Activated CD8-positive, alpha-beta T cell treated with anti-CD3 and anti-CD28 coated beads, Interleukin-2, amount 10 ng/mL, durations not matched to agents 7 days and 5 days (primary cell): ENCODE measurements at places on chromosomes 1 and 21. TPM values are rescaled to one million over a fixed set of nuclear protein-coding genes. Genes with fewer than 3 reads are reported as not detected.

The NBPF6 gene
- not detected for total RNA-seq

- DNase-seq = no peak
Observed at GRCh38 chr1:61504852-61505390, 220.0 kb downstream of the TM2D1 start.

The VCAM1 gene
- total RNA-seq = 0.11 TPM

DNA sequence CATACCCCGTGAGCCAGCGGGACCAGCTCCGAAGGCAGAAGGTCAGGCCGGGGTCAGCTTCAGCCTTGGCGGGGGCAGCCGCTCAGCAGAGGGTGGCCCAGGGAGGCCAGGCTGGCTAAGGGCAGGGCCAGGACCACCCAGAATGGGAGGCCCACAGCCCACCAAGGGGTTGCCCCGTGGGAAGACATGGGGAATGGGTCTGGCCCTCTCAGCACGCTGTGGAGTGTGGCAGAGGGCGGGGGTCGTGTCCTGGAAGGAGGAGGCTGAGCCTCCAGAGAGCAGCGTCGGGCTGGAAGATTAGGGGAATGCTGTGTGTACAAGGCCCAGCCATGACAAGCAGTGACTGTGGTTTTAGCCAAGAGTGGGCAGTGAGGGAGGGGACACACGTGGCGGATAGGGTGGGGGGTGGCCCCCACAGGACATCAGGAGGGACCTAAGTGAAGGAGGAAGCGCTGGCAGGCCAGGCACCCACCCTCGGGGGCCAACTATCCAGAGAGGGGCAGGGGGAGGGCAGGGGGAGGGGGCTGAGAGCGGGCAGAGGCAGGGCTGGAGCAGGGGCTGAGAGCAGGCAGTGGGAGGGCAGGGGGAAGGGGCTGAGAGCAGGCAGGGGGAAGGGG is 43.9 kb upstream of the POFUT2 start:
- no peak for DNase-seq

GRCh38 chr1:167752219-167752985 is 30.6 kb downstream of the MPZL1 start:
- DNase-seq = no peak

The CHIA gene
- total RNA-seq = not detected

GRCh38 chr1:160708801-160709200 is 2.8 kb downstream of the CD48 start:
- DNase-seq = peak; percentile 69

The LENEP gene
- total RNA-seq = 0.91 TPM

- DNase-seq = no peak
Observed at GRCh38 chr1:92563457-92564216, 76.9 kb upstream of the GFI1 start.
